Activated naive CD4-positive, alpha-beta T cell (primary cell): ENCODE measurements at places on chromosomes 12 and 14.
A peak's percentile ranks its signal among the peaks of the same experiment; 100 is the strongest.

DNA sequence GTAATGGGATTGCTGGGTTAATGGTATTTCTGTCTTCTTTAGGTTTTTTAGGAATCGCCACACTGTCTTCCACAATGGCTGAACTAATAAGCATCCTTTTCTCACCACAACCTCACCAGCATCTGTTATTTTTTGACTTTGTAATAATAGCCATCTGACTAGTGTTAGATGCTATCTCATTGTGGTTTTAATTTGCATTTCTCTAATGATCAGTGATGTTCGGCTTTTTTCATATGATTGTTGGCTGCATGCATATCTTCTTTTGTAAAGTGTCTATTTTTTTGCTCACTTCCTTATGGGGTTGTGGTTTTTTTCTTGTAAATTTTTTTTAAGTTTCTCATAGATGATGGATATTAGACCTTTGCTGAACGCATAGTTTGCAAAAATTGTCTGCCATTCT lies 377.9 kb downstream of the GALC start:
- DNase-seq, result no peak

DNA sequence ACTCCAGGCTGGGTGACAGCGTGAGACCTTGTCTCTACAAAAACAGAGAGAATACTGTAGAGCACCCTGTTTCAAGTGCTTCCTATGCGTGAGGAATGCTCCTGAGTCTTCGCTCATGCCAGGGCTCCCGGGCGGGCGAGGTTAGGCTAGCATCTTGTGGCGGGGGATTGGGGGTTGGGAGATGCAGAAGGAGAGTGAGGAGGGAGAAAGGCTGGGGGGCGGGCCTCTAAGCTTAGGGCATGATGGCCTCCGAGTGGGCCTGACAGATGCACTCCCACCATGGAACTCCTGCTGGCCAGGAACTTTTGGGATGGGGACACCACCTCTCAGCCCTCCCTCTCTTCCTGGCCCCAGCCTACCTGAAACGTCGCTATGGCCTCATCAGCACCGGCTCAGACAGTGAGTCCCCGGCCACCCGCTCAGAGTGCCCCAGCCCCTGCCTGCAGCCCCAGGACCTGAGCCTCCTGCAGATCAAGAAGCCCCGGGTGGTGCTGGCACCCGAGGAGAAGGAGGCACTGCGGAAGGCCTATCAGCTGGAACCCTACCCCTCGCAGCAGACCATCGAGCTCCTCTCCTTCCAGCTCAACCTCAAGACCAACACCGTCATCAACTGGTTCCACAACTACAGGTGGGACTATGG lies 27.3 kb downstream of the PHETA1 start:
- no peak for DNase-seq

DNA sequence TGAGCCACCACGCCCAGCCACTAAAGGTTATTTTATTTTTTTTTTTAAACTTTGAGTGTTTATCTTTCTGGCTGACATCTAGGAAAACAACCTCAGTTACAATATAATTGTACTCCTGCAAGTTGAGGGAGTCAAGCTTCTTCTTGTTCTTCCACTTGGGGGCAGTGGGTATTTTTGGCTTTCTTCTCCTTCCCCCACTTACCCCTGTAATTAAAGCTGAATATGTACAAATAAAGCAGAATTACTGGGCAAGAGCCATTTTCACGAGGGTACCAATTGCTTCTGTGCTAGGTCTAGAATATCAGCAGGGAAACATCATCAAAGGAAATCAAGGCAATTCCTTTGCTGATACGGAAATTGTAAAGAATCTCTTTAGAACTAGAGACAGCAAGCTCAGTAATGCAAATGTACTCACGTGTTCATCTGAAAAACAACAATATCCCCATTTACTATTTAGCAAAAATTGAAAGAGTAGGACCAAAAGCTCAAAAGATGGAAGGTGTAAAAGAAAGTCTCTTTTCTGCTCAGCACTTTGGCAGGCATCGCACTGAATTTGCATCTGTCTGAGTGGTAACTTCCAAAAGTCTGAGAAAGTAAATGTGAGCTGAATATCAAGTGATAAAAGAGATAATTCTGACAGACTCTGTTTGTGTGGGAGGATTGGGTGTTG lies 72.8 kb downstream of the TAOK3 start:
- no peak for DNase-seq

- DNase-seq, result no peak
Measured at GRCh38 chr12:11773889-11774677, 124.6 kb downstream of the ETV6 start.

DNA sequence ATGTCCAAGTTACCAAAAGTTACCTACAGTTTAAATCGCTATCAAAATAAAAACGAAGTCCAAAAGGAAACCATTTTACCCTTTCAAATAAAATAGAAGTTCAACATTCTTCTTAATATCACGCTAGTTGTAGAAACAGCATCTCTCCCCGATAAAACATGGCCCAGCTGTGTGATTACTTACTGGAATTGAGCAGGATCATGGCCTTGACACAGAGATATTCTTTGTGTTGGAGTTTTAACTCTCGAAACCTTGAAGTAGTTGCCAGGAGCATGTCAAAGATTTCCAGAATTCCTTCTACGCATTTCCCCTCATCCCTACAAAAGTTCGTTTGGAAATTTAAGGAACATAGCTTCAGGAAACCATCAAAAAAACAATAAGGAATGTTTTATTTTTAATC lies 44.8 kb downstream of the ESR2 start:
- no peak for DNase-seq

GRCh38 chr12:21945002-21945401 lies 3.8 kb upstream of the ABCC9 start:
- DNase-seq, result no peak

DNA sequence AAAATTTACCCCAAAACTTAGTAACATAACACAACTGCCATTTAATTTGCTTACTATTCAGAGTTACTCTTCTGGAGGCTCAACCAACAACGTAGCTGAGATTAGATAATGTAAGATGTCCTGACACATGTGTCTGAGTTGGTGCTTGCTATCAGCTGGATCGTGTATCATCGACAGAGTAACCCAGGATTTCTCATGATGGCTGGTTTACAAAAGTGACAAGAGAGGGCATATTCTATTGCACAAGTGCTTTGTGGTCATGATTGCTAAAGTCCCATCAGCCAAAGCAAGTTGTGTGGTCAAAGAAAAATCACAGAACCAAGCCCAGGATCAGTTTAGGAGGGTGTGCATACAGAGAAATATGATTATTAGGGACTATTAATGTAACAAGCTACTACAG lies 73.4 kb downstream of the CAPZA3 start:
- DNase-seq, result no peak

GRCh38 chr14:105168496-105168978 lies at the start of gene JAG2:
Gene JAG2, minus strand, starts transcription at chr14:105168776. Its CDS starts 356 bp downstream, at chr14:105168420.
- peak; percentile 20 for DNase-seq
